Gastroesophageal sphincter (tissue), 4 donors: ENCODE measurements at places on chromosomes 4 and X.

GRCh38 chr4:163598489-163598888 is 104.0 kb downstream of the TMA16 start:
- ATAC-seq, result no peak

DNA sequence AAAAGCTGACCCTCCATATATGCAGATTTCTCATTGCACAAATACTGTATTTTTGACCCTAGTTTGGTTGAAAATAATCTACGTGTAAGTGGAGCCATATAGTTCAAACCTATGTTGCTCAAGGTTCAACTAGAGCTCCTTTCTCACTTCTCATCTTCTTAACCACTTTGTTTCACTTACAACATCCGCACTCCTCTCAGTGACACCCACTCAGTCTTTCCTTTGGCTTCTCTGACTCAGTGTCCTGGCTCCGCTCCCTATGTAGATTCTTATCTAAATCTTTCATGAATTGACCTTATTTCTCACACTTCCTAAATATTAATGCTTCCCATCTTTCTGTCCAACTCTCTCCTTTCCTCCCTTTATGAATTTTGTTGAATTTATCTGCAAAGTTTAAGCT is 32.9 kb upstream of the DKK2 start:
- no peak for ATAC-seq

- ATAC-seq, result no peak
These were observed 132.2 kb upstream of the AGA start for GRCh38 chr4:177574446-177574845.

GRCh38 chrX:21586001-21586400 is 72.1 kb downstream of the KLHL34 start:
- no peak for ATAC-seq

DNA sequence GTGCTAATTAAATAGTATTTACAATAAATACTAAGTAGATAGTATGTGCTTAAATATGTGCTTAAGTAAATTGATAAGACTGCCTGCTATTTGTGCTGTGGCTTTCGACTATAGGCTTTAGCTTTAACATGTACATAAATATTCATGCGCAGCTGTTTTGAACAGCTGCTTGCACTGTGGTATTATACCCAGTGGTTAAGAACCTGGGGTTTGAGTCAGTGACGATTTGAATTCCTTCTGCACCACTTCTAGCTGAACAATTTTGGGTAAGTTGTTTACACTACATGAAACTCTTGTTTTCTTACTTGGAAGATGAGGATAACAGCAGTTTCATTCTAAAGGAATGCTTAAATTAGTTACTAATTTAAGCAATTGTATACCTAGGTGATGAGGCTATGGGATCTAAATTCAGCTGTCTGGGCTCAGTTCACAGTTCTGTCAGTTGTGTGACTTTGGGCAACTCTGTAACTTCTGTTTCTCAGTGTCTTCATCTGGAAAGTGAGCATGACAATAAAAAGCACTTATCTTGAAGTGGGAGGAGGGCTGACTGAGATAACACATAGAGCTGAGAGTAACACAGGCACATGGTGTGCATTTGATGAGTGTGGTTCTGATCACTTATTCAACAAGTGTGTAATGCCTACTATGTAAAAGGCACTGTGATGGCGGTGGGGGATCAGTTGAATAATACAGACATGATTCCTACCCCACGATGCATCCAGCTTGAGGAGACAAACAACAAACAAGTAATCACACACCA is 37.0 kb downstream of the HPGDS start:
- ATAC-seq, result no peak

DNA sequence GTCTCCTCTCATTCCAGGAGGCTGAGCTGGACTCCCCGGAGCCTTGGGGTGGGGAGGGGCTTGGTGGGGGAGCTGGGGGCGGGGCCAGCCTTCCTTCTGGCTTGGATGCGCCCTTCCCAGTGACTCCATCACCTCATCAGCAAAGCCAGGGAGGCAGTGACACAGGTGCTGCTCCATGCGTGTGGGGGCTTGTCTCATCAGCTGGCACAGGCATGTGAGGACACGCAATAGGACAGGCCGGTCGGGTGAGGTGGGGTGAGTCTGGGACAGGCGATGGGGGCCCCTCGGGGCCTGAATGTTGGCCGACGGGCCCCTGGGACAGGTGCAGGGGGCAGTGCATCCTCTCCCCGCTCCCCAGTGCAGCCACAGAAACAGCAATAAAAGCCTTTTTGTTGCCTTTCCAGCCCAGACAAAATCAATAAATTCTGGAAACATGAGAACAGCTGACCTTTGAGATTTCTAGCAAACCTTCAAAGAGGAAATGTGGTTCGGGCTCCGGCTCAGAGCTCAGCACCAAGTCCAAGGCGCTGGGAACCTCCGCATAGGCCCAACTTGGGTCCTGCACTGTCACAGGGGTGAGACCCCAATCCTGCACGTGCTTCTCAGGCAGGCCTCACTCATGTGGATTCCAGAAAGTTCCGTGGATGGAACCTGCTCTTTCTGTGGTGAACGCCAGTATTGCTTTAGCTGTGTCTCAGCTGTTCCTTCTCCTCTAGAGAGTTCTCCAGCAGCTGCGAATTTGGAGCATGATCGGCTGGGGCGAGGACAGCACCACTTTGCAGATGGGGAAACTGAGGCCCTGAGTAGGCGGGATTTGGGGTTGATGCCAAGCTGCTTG is 18.5 kb downstream of the ADRA2C start:
- no peak for ATAC-seq

DNA sequence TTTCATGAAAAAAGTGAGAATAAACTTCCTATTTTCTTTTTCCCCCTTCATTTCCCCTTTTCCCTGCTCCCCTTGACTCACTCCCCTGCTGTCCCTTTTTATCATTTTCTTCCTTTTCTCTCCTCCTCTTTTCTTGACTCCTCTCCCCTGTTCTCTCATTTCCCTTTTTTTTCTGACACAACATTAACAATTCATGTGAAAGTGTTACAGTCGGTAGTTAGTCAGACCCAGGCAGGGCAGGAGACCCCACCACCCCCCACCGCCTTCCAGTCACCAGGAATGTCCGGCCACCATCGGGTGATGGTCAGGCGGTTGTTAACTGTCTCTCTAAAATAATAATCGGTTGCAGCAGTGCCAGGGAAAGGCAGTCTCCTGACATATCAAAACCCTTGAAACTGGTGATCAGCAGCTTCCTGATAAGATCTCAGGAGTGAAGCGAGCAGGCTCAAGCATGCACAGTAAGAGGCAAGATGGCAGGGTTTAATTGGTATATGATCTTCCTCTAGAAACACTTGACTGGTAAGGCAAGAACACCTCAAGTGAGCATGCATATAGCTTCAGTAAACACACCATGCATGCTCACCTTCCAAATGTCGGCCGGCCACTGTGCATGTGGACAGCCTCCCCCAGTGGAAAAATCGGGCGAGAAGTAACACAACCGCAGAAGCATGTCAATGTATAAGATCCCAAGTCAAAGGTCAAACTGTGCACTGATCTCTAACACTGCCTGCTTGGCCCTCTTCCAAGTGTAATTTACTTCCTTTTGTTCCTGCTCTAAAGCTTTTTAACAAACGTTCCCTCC is 191.4 kb downstream of the NDST4 start:
- ATAC-seq, result no peak

DNA sequence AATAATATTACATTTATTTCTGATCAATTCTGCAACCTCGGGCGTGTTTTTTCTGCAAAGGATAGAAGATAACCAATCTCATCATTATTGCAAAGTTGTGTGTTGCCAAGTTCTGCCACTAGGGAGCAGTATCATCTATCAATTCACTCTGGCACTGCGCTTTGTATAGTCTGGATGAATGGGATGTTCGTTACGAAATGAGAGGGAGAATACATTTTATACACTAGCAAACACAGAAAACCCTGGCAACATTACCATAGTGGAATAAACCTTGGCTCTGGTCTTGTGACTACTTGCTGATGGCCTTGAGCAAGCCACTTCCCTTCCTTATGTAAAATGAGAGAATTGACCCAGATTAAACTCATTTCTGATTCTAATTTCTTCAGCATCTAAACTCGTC is 97.5 kb upstream of the ZNF518B start:
- ATAC-seq, result peak; percentile 74

- no peak for ATAC-seq
These were observed 71.3 kb upstream of the ANXA3 start for GRCh38 chr4:78480286-78480685.

GRCh38 chr4:23909671-23910070 is 19.8 kb upstream of the PPARGC1A start:
- no peak for ATAC-seq

DNA sequence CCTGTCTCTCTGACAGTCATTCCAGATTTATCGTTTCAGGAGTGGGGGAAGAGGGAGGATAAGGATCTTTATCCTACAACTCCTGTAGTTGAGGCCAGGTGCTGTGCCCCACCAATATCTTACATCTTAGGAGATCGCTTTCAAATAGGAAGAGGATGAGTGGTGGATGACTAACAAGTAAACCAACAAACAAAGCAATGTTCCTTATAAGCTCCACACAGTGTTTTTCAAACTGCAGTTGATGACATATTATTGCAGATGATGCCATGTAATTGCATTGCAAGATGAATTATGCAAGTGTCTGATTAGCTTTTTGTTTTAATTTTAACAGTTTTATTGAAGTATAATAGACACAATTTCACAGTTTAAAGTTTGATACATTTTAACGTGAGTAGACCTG is 35.8 kb upstream of the TMEM164 start:
- no peak for ATAC-seq

- ATAC-seq, result no peak
These were observed 313.9 kb downstream of the CHIC1 start for GRCh38 chrX:73876911-73877310.

DNA sequence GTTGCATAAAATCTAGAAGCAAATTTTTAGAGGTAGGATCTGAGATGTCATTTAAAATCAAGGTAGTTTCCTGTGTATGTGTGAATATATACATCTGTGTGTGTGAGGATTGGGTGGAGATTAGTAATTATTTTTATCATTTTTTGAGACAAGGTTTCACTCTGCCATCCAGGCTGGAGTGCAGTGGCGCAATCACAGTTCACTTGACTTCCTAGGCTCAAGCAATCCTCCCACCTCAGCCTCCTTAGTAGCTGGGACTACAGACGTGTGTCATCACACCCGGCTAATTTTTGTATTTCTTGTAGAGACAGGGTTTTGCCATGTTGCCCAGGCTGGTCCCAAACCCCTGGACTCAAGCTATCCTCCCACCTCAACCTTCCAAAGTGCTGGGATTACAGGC is 188.3 kb downstream of the RAPGEF2 start:
- ATAC-seq, result no peak

DNA sequence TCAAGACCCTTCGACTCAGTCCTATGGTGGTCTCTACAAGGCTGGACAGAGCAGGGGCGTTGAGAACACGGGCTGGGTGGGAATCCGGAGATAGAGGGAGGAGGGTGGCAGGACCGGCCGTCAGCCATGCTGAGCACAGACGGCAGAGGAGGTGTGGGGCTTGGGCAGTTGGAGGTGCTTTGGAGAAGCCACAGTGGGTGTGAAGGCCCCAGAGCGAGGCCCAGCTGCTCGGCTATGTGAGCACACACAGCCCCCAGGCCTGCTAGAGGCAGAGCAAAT is 4.2 kb downstream of the PDE6B start:
- no peak for ATAC-seq

GRCh38 chrX:2748815-2749188 is 3.0 kb upstream of the XG start:
- ATAC-seq, result no peak

DNA sequence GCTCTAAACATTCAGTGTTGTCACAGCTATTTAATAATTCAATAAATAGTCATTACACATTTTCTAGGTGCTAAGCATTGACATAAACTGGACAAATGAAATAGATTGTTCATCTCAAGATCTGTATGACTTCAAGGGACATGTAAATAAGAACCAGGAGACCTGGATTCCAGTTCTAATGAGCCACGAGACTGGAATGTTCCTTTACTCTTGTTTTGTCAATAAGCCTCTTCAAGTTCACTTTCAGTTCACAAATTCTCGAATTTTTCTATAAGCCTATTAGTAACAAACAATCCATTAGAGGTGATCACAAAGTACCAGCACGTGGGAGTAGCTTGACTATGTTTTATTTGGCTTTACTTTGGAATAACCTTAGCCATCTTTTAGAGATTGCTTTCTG is 514.0 kb upstream of the SMIM31 start:
- ATAC-seq, result no peak
